H9 (cell line): ENCODE measurements at places on chromosomes 16 and 17. TPM values are rescaled to one million over a fixed set of nuclear protein-coding genes. Genes with fewer than 3 reads are reported as not detected.

GRCh38 chr16:11682655-11683096 is 14.4 kb downstream of the SNN start:
- H3K27ac ChIP-seq, result no peak overlapping the region
- H3K4me3 ChIP-seq, result no peak overlapping the region
- no peak for DNase-seq
- H3K36me3 ChIP-seq, result peaks cover 44% of the 10 kb centered on the region
- no peaks in the 10 kb centered on the region for H3K4me1 ChIP-seq
- no peaks in the 10 kb centered on the region for H3K27me3 ChIP-seq

KRTAP4-9 gene
- total RNA-seq, result not detected in 2 replicates

DNA sequence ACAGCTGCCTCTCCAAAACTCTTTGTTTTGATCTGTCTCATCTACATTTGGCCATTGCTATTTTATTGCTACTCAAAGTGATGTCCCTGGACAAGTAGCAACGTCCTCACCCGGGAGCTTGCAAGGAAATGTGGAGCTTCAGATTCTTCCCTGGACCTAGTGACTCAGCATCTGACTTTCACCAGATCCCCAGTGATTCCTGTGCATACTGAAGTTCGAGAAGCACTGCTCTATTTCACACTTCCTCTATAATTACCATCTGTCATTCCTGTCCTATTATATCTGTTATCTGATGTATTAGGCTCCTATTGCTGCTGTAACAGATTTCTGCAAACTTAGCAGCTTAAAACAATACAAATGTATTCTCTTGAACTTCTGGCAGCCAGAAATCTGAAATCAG is 28.5 kb upstream of the VAT1L start:
- no peaks in the 10 kb centered on the region for H3K27me3 ChIP-seq
- no peak overlapping the region for H3K27ac ChIP-seq
- no peak overlapping the region for H3K4me3 ChIP-seq
- H3K4me1 ChIP-seq, result no peaks in the 10 kb centered on the region

DNA sequence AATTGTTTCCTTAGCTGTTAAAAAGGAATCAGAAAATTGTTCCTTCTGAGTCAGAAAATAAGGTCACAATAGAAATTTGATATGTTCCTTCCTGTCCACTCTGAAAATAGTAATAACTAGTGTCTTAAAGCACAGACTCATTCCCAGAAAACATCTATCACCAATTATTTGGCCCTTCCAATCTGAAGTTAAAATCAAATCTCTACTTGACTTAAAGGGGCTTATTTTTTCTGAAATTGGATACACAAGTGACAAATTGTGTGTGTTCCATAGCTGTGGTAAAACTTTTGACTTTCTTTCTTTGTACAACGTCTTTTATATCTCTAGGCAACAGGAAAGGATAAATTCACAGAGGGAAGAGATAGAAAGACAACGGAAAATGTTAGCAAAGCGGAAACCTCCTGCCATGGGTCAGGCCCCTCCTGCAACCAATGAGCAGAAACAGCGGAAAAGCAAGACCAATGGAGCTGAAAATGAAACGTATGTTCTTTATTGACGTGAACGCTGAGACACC is 54.5 kb upstream of the MRC2 start:
- H3K4me3 ChIP-seq, result no peak overlapping the region
- H3K27me3 ChIP-seq, result no peaks in the 10 kb centered on the region
- H3K4me1 ChIP-seq, result no peaks in the 10 kb centered on the region
- no peak overlapping the region for H3K27ac ChIP-seq
- no peak for DNase-seq
- peaks cover 4% of the 10 kb centered on the region; the same call in 2 of the 3 replicates for H3K36me3 ChIP-seq

EVI2B gene
- not detected in 2 replicates for total RNA-seq

DNA sequence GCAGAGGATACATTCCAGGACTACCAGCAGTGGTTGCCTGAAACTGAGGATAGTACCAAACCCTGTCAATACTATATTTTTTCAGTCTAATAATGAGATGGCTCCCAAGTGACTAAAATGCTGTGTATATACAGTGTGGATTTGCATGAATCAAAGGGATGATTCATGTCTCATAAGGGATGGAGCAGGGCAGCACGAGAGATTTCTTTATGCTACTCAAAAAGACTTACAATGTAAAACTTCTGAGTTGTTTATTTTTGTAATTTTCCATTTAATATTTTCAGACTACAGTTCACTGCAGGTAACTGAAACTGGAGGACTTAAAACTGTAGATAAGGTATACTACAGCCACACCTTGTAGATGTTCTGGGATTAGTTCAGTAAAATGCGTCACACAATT is 674.7 kb upstream of the SALL1 start:
- no peaks in the 10 kb centered on the region for H3K4me1 ChIP-seq
- no peak overlapping the region for H3K27ac ChIP-seq
- H3K4me3 ChIP-seq, result no peak overlapping the region
- no peaks in the 10 kb centered on the region for H3K36me3 ChIP-seq
- DNase-seq, result no peak

DNA sequence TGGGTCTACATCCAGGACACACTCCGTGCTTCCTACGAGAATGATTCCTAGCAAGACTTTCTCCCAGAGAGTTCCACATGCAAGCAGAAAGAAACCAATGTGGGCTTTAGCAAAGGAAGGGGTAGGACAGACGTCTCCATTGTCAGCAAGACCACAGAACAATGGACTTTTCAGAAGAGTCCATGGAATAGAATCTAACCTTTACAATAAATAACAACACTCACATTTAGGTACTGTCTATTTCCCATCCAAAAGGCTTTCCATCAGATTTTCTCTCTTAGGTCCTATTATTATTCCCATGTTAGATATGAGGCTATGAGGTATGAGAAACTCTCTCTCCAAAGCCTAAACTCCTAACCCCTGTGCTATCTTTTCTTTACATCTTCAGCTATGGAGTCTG is 360.9 kb downstream of the GRIN2A start:
- no peak overlapping the region for H3K4me3 ChIP-seq
- no peaks in the 10 kb centered on the region; the same call in 1 of the 2 replicates for H3K27me3 ChIP-seq
- no peak overlapping the region for H3K27ac ChIP-seq
- H3K4me1 ChIP-seq, result peaks cover 17% of the 10 kb centered on the region; the same call in 1 of the 2 replicates
- no peak for DNase-seq
- no peaks in the 10 kb centered on the region for H3K36me3 ChIP-seq

SEPTIN12 gene
- total RNA-seq, result 0.48 TPM in 1 of 2 replicates, not detected in the other

MKS1 gene
- 21.3 and 24.8 TPM in 2 replicates for total RNA-seq

DNA sequence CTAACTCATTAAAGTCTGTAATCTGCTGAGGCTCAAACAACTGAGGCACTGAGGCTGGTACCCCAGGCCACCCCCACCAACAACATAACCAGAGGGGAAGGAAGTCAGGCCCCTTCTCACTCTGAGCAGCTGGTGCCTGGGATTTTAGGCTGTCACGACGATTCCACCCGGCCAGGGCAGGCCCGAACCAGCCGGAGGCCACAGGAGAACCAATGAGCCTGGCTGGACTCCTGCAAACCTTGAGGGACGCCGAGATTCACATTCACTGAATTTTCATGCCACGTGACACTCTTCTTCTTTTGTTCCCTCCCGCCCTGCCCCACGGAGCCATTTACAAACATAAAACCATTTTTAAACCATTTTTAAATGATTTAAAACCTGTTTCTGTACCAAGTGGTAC is 48.1 kb downstream of the RPH3AL start:
- H3K4me3 ChIP-seq, result peak overlapping the region; percentile 77
- peak; percentile 59 for DNase-seq
- H3K36me3 ChIP-seq, result no peaks in the 10 kb centered on the region
- no peaks in the 10 kb centered on the region for H3K27me3 ChIP-seq

FDXR gene
- 39.7 and 43.2 TPM in 2 replicates for total RNA-seq

PSMD12 gene
- total RNA-seq, result 90.5 and 92.9 TPM in 2 replicates

- H3K4me3 ChIP-seq, result no peak overlapping the region
- no peak for DNase-seq
- H3K27ac ChIP-seq, result no peak overlapping the region
- H3K27me3 ChIP-seq, result peaks cover 56% of the 10 kb centered on the region
- no peaks in the 10 kb centered on the region for H3K36me3 ChIP-seq
- no peaks in the 10 kb centered on the region for H3K4me1 ChIP-seq
These were observed 35.7 kb downstream of the RAI1 start for GRCh38 chr17:17716837-17717523.

DNA sequence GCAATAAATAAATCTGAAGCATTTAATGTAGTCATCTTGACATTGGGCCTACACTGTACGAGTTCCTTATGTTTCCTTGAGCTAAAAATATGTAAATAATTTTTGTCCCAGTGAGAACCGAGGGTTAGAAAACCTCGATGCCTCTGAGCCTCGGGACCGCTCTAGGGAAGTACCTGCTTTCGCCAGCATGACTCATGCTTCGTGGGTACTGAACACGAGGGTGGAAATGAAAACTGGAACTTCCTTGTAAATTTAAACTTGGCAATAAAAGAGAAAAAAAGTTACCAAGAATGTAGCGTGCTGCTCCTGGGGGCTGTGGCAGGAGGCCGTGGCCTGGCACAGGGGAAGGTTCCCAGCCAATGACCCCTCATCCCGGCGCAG is 74.1 kb downstream of the SOCS1 start:
- no peaks in the 10 kb centered on the region for H3K36me3 ChIP-seq
- peaks cover 8% of the 10 kb centered on the region for H3K4me1 ChIP-seq
- H3K27ac ChIP-seq, result no peak overlapping the region
- DNase-seq, result no peak
- no peaks in the 10 kb centered on the region for H3K27me3 ChIP-seq
- H3K4me3 ChIP-seq, result no peak overlapping the region
